ENCODE measurements at places on chromosomes 16 and 17. TPM values are rescaled to one million over a fixed set of nuclear protein-coding genes. Genes with fewer than 3 reads are reported as not detected.

Gene RNF43
- 9.7 TPM for total RNA-seq

Gene DYNLRB2
- total RNA-seq = 7.1 TPM

Gene CCT6B
- 1.5 TPM for total RNA-seq

Gene ZFPM1
- total RNA-seq = 5.6 TPM

Gene SLFN11
- total RNA-seq = 118 TPM

Gene FSCN2
- 3.3 TPM for total RNA-seq

Gene PTGES3L
- 0.27 TPM for total RNA-seq

- peak overlapping the region; percentile 33 for H3K4me3 ChIP-seq
- H3K36me3 ChIP-seq = no peaks in the 10 kb centered on the region
- H3K4me1 ChIP-seq = peaks cover 20% of the 10 kb centered on the region
- peak overlapping the region; percentile 67 for H3K27ac ChIP-seq
Measured at GRCh38 chr17:63930951-63931575, 1.1 kb downstream of the CD79B start.

DNA sequence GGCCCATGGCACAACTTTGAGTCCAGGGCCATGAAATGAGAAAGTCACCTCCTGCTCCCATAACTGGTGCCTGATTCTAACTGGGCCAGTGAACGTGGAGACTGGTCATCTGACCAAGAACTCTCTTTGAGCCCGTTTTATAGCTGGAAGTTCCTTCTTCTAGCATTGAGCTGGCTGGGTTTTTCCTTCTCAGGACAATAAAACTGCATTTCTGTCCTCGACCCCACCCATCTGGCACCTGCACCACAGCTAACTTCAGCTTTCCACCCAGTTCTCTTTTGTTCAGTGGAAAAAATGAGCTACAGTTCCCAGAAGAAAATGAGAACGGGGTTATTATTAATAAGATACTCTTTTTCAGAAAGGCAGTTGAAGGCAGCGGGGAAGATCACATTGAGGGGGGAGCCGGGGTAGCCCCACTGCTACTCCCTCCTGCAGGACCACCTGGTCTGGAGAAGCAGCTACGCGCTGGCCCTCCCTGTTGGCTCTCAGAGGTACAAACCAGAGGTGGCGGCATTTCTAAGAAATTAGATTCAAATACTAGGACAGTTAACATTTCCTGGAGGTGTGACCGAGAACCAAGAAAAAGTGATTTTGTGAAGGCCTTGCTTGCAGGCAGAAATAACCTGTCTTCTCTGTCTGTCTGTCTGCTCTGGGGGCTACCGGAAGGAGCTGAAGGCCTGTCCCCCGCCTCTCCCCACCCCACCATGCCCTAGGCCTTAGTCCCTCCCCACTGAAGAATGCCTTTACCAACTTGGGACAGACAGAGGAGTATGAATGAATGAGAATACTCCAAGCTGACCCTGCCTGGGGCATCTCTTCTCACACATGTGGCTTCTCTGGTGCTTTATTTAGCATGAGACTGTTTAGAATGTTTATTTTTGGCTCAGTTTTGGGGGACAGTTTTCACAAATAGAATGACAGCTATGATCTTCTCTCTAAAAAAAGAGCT lies 123.9 kb downstream of the XYLT1 start:
- peak overlapping the region; percentile 31 for H3K27ac ChIP-seq
- no peaks in the 10 kb centered on the region for H3K36me3 ChIP-seq
- H3K4me3 ChIP-seq = no peak overlapping the region
- peaks cover 59% of the 10 kb centered on the region for H3K4me1 ChIP-seq
- H3K27me3 ChIP-seq = no peaks in the 10 kb centered on the region

GRCh38 chr16:54094641-54095040 lies 191.9 kb downstream of the IRX3 start:
- H3K4me3 ChIP-seq = no peak overlapping the region
- no peaks in the 10 kb centered on the region for H3K27me3 ChIP-seq
- no peak overlapping the region for H3K27ac ChIP-seq
- DNase-seq = no peak

GRCh38 chr16:83743241-83743640 lies 64.5 kb upstream of the HSBP1 start:
- no peak overlapping the region for H3K27ac ChIP-seq
- no peak overlapping the region for H3K4me3 ChIP-seq
- no peaks in the 10 kb centered on the region for H3K27me3 ChIP-seq
- DNase-seq = no peak
- H3K36me3 ChIP-seq = no peaks in the 10 kb centered on the region
- H3K4me1 ChIP-seq = no peaks in the 10 kb centered on the region

- no peak for DNase-seq
- no peak overlapping the region for H3K4me3 ChIP-seq
- H3K27ac ChIP-seq = no peak overlapping the region
- no peaks in the 10 kb centered on the region for H3K36me3 ChIP-seq
- H3K4me1 ChIP-seq = no peaks in the 10 kb centered on the region
Measured at GRCh38 chr17:10648956-10649355, 8.2 kb downstream of the MYH3 start.

- no peak overlapping the region for H3K4me3 ChIP-seq
- no peaks in the 10 kb centered on the region for H3K27me3 ChIP-seq
- DNase-seq = no peak
- H3K27ac ChIP-seq = no peak overlapping the region
- H3K36me3 ChIP-seq = no peaks in the 10 kb centered on the region
Measured at GRCh38 chr16:75052481-75053202, 53.8 kb downstream of the ZNRF1 start.

DNA sequence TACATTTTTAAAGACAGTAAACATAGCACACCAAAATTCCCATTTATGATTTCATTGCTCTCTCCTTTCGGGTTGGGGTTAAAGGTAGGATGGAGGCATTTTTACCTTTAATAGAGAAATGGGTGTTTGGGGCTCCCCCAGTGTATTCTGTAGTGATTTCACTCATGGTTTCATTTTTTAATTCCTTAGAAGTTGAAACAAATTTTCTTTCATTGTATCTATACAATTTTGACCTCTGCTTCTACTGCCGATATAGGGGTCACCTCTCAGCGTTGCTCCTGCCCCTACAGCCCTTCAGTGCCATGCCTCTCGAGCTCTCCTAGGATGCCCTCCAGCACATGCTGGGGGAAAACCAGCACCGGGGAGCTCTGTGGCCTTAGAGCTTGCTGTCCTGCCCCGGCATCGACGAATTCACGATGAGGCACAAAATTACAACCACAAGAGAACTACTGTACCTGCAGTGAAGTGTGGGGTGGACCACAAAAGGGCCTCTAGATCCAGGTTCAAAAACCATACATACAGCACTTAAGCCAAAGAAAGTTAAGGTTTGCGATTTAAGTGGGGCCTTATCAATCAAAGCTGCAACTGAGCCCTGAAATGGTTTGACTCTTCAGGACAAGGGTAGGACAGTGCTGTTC lies 39.3 kb downstream of the LITAFD start:
- peaks cover 92% of the 10 kb centered on the region for H3K36me3 ChIP-seq
- no peak overlapping the region for H3K27ac ChIP-seq
- H3K4me1 ChIP-seq = peaks cover 9% of the 10 kb centered on the region
- DNase-seq = no peak

GRCh38 chr17:81509972-81510784 lies 2.4 kb downstream of the ACTG1 start:
- no peaks in the 10 kb centered on the region for H3K27me3 ChIP-seq
- H3K4me3 ChIP-seq = peak overlapping the region; percentile 94
- H3K4me1 ChIP-seq = peaks cover 19% of the 10 kb centered on the region
- H3K27ac ChIP-seq = peak overlapping the region; percentile 100
- no peak for DNase-seq
- H3K36me3 ChIP-seq = peaks cover 34% of the 10 kb centered on the region

- H3K27ac ChIP-seq = peak overlapping the region; percentile 59
- H3K36me3 ChIP-seq = no peaks in the 10 kb centered on the region
- peak; percentile 75 for DNase-seq
- no peaks in the 10 kb centered on the region for H3K27me3 ChIP-seq
Measured at GRCh38 chr17:77409282-77410161, 268.8 kb downstream of the SEC14L1 start.

GRCh38 chr17:74339537-74340195 lies 13.6 kb downstream of the KIF19 start:
- H3K36me3 ChIP-seq = no peaks in the 10 kb centered on the region
- H3K4me1 ChIP-seq = no peaks in the 10 kb centered on the region
- no peak overlapping the region for H3K4me3 ChIP-seq
- H3K27ac ChIP-seq = no peak overlapping the region

DNA sequence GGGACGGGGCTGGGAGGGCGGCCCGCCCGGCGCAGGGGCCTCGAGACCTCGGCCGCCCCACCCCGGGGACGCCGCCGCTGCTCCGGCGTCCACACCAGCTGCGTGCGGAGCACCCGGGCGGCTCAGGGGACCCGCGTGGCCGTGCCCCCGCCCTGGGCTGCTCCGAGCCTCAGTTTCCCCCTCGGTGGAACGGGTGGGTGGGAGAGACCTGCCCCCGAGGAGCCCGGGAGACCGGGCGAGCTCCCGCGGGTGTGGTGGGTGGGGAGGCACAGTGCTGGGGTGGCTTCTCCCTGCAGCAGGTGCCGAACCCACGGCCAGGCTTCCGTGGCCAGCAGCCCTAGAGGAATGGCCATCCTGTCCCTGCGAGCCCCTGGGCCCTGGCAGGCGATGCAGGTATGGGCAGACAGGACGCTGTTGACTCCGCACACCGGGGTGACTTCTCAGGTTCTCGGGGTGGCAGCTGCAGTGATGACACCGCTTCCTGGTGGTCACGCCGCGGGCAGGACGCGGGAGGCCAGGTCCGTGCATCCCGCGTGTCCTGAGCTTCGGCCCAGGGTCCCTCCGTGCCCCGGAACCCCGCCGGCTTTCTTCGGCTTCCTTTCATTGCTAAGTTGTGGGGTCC lies 677 bp downstream of the DEF8 start:
- peaks cover 5% of the 10 kb centered on the region for H3K36me3 ChIP-seq
- H3K4me3 ChIP-seq = peak overlapping the region; percentile 56
- peaks cover 17% of the 10 kb centered on the region for H3K27me3 ChIP-seq

- DNase-seq = no peak
- no peak overlapping the region for H3K4me3 ChIP-seq
- H3K27ac ChIP-seq = no peak overlapping the region
- H3K36me3 ChIP-seq = no peaks in the 10 kb centered on the region
Measured at GRCh38 chr17:70879401-70879800, 710.1 kb downstream of the KCNJ2 start.

DNA sequence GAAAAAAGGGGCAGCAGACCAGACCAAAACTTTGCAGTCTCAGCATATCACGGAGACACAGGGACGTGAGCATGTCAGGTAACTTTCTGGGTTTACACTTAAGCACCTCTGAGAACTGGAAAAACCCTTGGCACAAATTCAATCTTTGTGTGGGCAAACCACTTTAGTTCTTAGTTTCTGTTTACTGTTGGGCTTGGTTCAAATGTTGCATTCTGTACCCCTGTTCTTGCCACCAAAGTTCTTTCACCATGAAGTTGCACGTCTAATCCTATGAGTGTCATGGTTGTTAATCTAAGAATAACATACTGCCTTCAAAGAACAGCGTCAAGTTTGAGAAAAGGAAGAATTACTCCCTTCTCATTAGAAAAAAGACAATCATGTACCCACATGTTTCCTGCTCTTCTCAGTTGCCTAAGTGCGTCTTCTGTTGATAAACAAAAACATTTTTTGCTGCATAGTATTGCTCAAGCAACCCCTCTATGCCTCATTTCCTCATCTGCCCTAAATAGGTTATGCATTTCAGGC lies 11.6 kb downstream of the KRT33A start:
- no peaks in the 10 kb centered on the region for H3K36me3 ChIP-seq
- peak overlapping the region; percentile 61 for H3K27ac ChIP-seq
- H3K4me3 ChIP-seq = no peak overlapping the region

GRCh38 chr16:25140459-25140858 lies 28.9 kb downstream of the LCMT1 start:
- DNase-seq = no peak
- H3K36me3 ChIP-seq = peaks cover 92% of the 10 kb centered on the region
- H3K4me3 ChIP-seq = no peak overlapping the region
- no peaks in the 10 kb centered on the region for H3K4me1 ChIP-seq

- H3K27ac ChIP-seq = peak overlapping the region; percentile 99
- no peaks in the 10 kb centered on the region for H3K27me3 ChIP-seq
- DNase-seq = peak; percentile 85
- H3K36me3 ChIP-seq = peaks cover 65% of the 10 kb centered on the region
- peaks cover 58% of the 10 kb centered on the region for H3K4me1 ChIP-seq
Measured at GRCh38 chr17:76725580-76726230, 701 bp downstream of the JMJD6 start.

GRCh38 chr17:57662644-57663308 lies 82.3 kb downstream of the CCDC182 start:
- H3K27me3 ChIP-seq = no peaks in the 10 kb centered on the region
- peaks cover 18% of the 10 kb centered on the region for H3K4me1 ChIP-seq
- no peaks in the 10 kb centered on the region for H3K36me3 ChIP-seq
- peak; percentile 93 for DNase-seq

- no peak overlapping the region for H3K27ac ChIP-seq
- H3K4me1 ChIP-seq = peaks cover 15% of the 10 kb centered on the region
- H3K4me3 ChIP-seq = no peak overlapping the region
- no peak for DNase-seq
- H3K27me3 ChIP-seq = no peaks in the 10 kb centered on the region
Measured at GRCh38 chr16:81627024-81627423, 152.1 kb upstream of the PLCG2 start.

- no peak overlapping the region for H3K4me3 ChIP-seq
- H3K27ac ChIP-seq = no peak overlapping the region
- H3K4me1 ChIP-seq = no peaks in the 10 kb centered on the region
Measured at GRCh38 chr16:26705346-26705745, 361.4 kb upstream of the C16orf82 start.
